ENCODE measurements at places on chromosomes 7 and 10. TPM values are rescaled to one million over a fixed set of nuclear protein-coding genes. Genes with fewer than 3 reads are reported as not detected.

Gene MAPK8
- 41.2 TPM for total RNA-seq

Gene ZNF735
- total RNA-seq = not detected

Gene SLC26A3
- total RNA-seq = not detected

Gene BRI3
- 33.1 TPM for total RNA-seq

Gene ANKMY2
- 5.5 TPM for total RNA-seq

Gene CASP7
- total RNA-seq = 12.4 TPM

Gene ITPRID1
- not detected for total RNA-seq

Gene MYOZ1
- total RNA-seq = 0.86 TPM

Gene SLC39A12
- not detected for total RNA-seq

Gene OR2A12
- total RNA-seq = not detected

Gene TET1
- total RNA-seq = 0.16 TPM

Gene SPDYE16
- total RNA-seq = not detected

Gene CRYGN
- not detected for total RNA-seq

Gene CRTAC1
- total RNA-seq = not detected

Gene AKR1E2
- total RNA-seq = 2.3 TPM

Gene ASZ1
- total RNA-seq = not detected

Gene PVRIG
- not detected for total RNA-seq

Gene BEND7
- 2.9 TPM for total RNA-seq

Gene MRLN
- not detected for total RNA-seq

Gene ACTL6B
- not detected for total RNA-seq

Gene RADIL
- not detected for total RNA-seq

Gene SFTPA1
- not detected for total RNA-seq

Gene RBM33
- total RNA-seq = 12.3 TPM

Gene PDK4
- not detected for total RNA-seq

Gene LIPN
- total RNA-seq = not detected

Gene CH25H
- total RNA-seq = not detected

Gene PTPRZ1
- total RNA-seq = 33.2 TPM

Measured in hair follicular keratinocyte (primary cell).